ENCODE measurements at places on chromosomes 3 and 15. TPM values are rescaled to one million over a fixed set of nuclear protein-coding genes. Genes with fewer than 3 reads are reported as not detected.

DNA sequence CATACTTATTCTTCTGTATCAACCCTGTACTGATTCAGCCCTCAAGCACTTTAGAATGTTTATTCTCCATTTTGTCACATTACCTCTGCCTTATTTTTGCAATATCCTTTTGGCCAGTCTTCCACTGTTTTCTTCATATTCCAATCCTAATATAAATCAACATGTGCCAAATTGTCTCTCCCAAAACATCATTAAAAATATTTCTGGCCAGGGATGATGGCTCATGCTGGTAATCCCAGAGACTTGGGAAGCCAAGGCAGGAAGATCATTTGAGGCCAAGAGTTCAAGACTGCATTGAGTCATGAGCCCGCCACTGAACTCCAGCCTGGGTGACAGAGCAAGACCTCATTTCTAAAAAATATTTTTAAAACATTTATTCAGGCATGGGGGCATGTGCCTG lies 641.4 kb upstream of the CBLB start:
- H3K27me3 ChIP-seq: no peaks in the 10 kb centered on the region
- no peak for DNase-seq

GRCh38 chr3:65786890-65787289 lies 251.8 kb downstream of the MAGI1 start:
- H3K27me3 ChIP-seq: no peaks in the 10 kb centered on the region
- no peaks in the 10 kb centered on the region for H3K4me1 ChIP-seq
- no peak overlapping the region for H3K27ac ChIP-seq
- H3K4me3 ChIP-seq: no peak overlapping the region
- no peak for DNase-seq

- no peak for DNase-seq
- peaks cover 5% of the 10 kb centered on the region for H3K4me1 ChIP-seq
- H3K27me3 ChIP-seq: no peaks in the 10 kb centered on the region
- no peak overlapping the region for H3K4me3 ChIP-seq
Observed at GRCh38 chr3:56667973-56668579, 15.0 kb downstream of the TASOR start.

- no peak overlapping the region for H3K27ac ChIP-seq
- H3K4me1 ChIP-seq: no peaks in the 10 kb centered on the region
- H3K27me3 ChIP-seq: no peaks in the 10 kb centered on the region
- peaks cover 12% of the 10 kb centered on the region for H3K36me3 ChIP-seq
- DNase-seq: no peak
Observed at GRCh38 chr15:74428970-74429780, 4.6 kb downstream of the SEMA7A start.

- no peak for DNase-seq
- no peak overlapping the region for H3K4me3 ChIP-seq
- no peaks in the 10 kb centered on the region for H3K27me3 ChIP-seq
Observed at GRCh38 chr3:71461114-71461513, 122.4 kb downstream of the FOXP1 start.

- no peaks in the 10 kb centered on the region for H3K4me1 ChIP-seq
- H3K27me3 ChIP-seq: peaks cover 14% of the 10 kb centered on the region
- H3K36me3 ChIP-seq: no peaks in the 10 kb centered on the region
- DNase-seq: no peak
- no peak overlapping the region for H3K4me3 ChIP-seq
- H3K27ac ChIP-seq: no peak overlapping the region
Observed at GRCh38 chr3:194985031-194985578, 285.9 kb downstream of the XXYLT1 start.

DNA sequence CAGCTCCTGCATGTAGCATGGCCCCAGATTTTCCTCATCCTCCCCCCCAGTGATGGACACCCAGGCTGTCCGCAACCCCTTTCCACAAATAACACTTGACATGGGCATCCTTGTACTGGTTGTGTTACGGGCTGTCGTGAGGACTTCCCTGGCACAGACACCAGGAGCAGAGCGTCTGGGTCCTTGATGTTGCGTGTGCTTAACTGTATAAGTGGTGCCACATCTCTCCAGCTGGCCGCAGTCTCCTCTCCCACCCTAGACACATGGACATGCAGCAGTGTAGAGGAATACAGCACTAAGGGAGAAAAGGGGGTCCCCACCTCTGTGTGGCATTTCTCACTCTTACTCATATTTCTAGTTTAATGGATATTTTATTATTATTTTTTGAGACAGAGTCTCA lies 56.6 kb downstream of the FBLN2 start:
- no peaks in the 10 kb centered on the region for H3K27me3 ChIP-seq
- DNase-seq: no peak
- H3K4me3 ChIP-seq: no peak overlapping the region
- peaks cover 26% of the 10 kb centered on the region for H3K4me1 ChIP-seq
- H3K36me3 ChIP-seq: no peaks in the 10 kb centered on the region
- H3K27ac ChIP-seq: no peak overlapping the region

- no peaks in the 10 kb centered on the region for H3K36me3 ChIP-seq
- no peak for DNase-seq
Observed at GRCh38 chr3:65850261-65850660, 188.5 kb downstream of the MAGI1 start.

- no peaks in the 10 kb centered on the region for H3K36me3 ChIP-seq
- H3K27me3 ChIP-seq: no peaks in the 10 kb centered on the region
- peaks cover 5% of the 10 kb centered on the region for H3K4me1 ChIP-seq
Observed at GRCh38 chr3:150697646-150698045, 6.1 kb downstream of the ERICH6 start.

DNA sequence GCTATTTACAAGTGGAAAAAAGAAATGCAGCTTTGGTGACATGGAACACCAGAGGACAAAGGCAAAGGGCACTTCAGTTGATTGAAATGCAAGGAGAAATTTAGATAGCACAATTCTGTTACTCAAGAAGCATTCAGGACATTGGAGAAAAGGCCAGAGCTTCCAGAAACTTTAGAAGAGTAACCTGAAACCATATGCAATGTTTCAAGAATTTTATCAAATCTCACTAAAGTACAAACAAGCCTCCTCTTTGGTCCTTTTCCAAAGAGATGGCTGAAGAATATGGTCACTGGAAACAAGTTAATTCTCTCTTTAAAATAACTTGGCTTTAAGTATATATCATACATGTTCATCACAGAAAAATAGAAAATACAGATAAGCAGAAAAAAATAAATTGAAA lies 14.6 kb upstream of the LMOD3 start:
- no peak overlapping the region for H3K27ac ChIP-seq
- no peaks in the 10 kb centered on the region for H3K4me1 ChIP-seq
- H3K4me3 ChIP-seq: no peak overlapping the region
- no peaks in the 10 kb centered on the region for H3K27me3 ChIP-seq

DNA sequence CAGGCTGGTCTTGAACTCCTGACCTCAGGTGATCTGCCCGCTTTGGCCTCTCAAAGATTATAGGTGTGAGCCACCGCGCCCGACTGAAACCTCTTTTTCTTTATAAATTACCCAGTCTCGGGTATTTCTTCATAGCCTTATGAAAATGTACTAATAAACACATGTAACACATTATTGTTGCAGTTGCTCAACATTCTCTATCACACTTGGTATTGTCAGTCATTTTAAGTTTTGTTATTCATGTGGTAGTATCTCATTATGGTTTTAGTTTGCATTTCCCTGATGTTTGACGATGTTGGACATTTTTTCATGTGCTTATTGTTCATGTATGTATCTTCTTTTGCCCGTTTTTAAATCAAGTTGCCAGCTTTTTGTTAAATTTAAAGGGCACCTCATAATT lies 109.7 kb downstream of the TCF12 start:
- H3K27ac ChIP-seq: no peak overlapping the region
- DNase-seq: no peak
- no peak overlapping the region for H3K4me3 ChIP-seq
- H3K4me1 ChIP-seq: peaks cover 15% of the 10 kb centered on the region

DNA sequence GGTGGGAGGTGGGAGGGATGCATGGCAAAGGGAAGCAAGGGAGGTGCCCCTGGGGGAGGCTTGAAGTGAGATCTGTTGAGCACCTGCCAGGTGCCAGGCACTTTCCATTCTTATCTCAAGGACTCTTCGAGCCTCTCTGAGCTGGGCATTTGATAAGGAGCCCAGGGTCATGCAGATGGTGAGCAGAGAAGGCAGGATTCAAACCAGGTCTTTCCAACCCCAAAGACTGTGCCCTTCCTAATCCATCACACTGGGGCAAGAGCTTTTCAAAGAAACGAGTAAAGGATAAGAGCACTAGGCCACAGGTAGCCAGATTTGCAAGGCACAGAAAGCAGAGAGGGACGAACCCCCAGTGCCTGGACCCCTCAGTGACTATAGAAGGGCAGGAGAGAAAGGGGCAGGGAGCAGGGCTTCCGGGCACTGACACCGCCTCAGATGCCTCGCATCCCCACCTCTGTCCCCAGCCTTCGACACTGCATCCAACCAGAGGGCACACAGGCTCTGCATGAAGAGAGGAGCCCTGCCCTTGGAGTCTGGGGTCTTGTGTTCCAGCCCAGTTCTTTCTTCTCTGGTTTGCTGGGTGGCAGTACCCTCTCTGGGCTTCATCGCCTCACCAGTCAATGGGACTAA lies 21.0 kb downstream of the IGDCC4 start:
- peaks cover 2% of the 10 kb centered on the region for H3K36me3 ChIP-seq
- H3K27ac ChIP-seq: no peak overlapping the region
- no peak for DNase-seq
- H3K4me3 ChIP-seq: no peak overlapping the region
- peaks cover 27% of the 10 kb centered on the region for H3K27me3 ChIP-seq

GRCh38 chr3:120688121-120688520 lies 6.1 kb upstream of the HGD start:
- H3K36me3 ChIP-seq: no peaks in the 10 kb centered on the region
- H3K27ac ChIP-seq: no peak overlapping the region
- DNase-seq: no peak
- H3K4me3 ChIP-seq: no peak overlapping the region
- peaks cover under 1% of the 10 kb centered on the region for H3K4me1 ChIP-seq

DNA sequence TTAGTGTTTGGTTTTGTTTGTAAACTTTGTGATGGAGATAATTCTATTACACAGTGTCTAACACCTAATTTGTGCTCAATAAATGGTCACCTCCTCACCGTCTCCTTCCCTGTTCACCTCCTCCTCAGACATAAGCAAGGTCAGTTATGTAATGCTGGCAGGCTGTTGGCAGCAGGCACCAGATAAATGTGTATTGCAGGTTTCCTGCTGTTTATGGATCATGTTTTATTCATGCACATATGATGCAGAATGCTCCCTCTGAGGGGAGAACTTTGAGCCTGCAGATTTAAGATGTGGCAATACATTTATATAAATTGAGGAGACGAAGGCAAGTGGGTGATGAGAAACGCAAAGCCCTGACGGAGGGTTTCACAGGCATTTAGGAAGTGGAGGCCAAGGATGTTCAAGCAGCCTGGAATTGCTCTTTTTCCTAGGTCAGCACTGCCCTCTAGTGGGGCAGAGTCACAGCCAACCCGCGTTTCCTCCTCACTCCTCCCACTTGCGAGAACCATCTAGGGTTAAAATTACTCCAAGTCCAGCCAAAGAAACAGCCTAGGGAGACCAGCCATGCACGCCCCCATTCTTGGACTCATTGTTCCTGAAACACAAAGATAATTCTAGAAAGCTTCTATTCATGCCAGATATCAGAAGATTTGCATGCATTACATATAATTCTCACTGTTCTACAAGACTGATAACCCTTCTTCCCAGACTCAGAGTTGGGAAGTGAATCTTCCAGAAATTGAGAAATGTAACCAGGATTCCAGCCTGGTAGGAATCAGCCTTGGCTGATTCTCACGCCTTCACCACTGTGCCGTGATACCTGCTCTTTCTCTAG lies 228.7 kb downstream of the SLCO3A1 start:
- DNase-seq: peak; percentile 79
- H3K27ac ChIP-seq: no peak overlapping the region
- H3K36me3 ChIP-seq: no peaks in the 10 kb centered on the region
- no peak overlapping the region for H3K4me3 ChIP-seq
- no peaks in the 10 kb centered on the region for H3K27me3 ChIP-seq
- peaks cover 6% of the 10 kb centered on the region for H3K4me1 ChIP-seq

GRCh38 chr3:37582086-37582485 lies 279.6 kb upstream of the CTDSPL start:
- H3K4me3 ChIP-seq: no peak overlapping the region
- H3K27me3 ChIP-seq: peaks cover 29% of the 10 kb centered on the region

- peaks cover 30% of the 10 kb centered on the region for H3K4me1 ChIP-seq
- H3K4me3 ChIP-seq: no peak overlapping the region
- peaks cover 6% of the 10 kb centered on the region for H3K36me3 ChIP-seq
Observed at GRCh38 chr3:105414841-105415240, 48.1 kb downstream of the ALCAM start.

DNA sequence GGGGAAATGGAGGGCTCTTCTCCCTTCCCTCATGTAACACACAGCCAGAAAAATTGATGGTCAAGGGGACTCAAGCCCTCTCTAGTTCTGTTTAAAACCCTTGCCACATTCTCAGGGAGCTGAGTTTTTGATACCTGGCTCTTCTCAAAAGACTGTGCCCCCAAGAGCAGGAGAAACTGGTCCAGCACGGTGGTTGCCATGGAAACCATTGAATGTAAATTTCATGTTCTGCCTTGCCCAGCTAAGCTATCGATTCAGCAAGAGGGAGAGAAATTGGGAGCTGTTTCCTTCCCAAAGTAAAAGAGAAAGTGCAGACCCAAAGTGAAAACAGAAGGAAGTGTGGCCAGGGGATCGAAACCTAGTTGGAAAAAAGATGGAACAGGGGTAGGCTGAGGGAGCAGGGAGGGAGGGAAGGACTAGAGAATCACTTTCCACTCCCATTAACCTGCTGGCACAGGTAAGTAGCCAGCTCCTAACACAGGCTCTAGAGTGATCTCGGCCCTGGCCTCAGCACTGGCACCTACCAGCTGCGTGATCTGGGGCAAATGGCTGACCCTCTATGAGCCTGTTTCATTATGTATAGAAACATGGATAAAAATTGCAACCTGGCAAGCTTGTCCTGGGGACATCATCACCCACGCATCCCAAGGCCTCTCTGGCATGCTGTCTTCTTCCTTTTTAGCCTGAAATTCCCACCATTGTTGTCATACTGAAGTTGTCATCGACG lies 140.9 kb downstream of the TPRA1 start:
- no peaks in the 10 kb centered on the region for H3K27me3 ChIP-seq
- peaks cover 7% of the 10 kb centered on the region for H3K4me1 ChIP-seq
- H3K36me3 ChIP-seq: no peaks in the 10 kb centered on the region
- H3K4me3 ChIP-seq: no peak overlapping the region

TM4SF1 gene
- total RNA-seq: 20.1 TPM

PIK3CA gene
- 20.7 TPM for total RNA-seq

CHRNA5 gene
- 2.3 TPM for total RNA-seq

NEK10 gene
- total RNA-seq: 1.1 TPM

DUOXA2 gene
- total RNA-seq: not detected
